ENCODE measurements at places on chromosomes 16 and 17.

- no peak for DNase-seq
Observed at GRCh38 chr17:62871291-62871690, 63.2 kb upstream of the MARCHF10 start.

DNA sequence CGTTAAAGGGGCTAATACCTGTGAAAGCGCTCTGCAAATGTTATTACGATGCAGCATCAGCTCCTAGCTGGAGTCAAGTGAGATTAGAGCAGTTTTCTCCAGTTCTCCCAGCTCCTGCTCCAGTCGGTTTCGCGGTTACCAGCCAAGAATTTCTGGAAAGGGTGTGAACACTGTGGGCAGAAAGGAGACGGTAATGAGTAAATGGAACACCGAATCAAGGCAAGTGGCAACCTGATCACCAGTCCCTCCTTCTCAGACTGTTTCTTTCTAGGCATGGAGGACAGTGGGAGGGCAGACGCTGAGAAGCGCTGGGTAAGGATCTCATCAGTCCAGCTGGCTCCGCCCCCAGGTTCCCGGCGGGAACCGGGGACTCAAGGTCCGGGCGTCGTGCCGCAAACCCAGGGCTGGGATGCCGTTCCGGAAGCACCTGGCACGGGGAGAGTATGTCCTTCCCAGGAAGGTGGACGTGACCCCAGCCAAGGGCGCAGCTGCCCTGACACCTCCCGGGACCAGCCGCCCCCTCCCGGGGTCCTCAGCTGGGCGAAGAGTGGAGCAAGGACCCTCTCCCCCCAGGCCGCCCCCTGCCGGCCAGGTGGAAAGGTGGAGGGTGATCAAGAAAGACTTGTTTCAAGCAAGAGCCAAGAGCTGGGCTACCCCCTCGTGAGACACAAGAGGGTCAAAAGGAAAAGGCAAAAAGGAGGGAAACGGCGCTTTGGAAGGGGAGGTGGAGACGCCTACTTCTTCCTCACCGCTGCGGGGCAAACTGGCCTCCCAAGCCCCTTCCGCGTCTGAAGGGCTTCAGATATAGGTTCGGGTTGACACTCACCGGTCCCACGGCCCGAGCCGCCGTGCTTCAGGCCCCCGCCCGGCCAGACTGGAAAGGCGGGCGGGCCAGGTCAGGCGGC is 481 bp downstream of the MYO19 start:
- peak; percentile 85 for DNase-seq

GRCh38 chr17:1089915-1090314 is 89.9 kb downstream of the ABR start:
- no peak for DNase-seq

GRCh38 chr17:5545051-5545987 is 39.0 kb downstream of the NLRP1 start:
- DNase-seq, result no peak

GRCh38 chr17:59804901-59805465 is 87.8 kb downstream of the TUBD1 start:
- DNase-seq, result no peak

- DNase-seq, result peak; percentile 42
Observed at GRCh38 chr17:50267074-50267841, 7.0 kb upstream of the TMEM92 start.

DNA sequence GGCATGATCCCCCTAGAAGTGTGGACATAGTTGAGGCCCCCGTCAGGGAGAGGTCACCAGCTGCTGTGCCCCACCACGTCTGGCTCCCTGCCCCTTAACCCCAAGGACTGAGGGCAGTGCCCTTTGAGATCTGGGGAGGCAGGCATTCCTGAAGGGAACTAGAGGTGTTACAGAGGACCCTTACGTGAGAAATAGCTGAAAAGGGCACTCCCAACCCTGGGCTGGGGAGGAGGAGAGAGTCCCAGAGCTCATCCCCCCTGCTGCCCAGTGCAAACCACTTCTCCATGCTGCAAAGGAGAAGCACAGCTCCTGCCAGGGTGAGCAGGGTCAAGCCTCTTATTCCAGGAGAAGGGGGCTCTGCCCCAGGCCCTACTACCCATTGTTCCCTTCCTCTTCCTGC is 10.3 kb upstream of the MINK1 start:
- no peak for DNase-seq

GRCh38 chr16:71172481-71173207 is 57.9 kb downstream of the HYDIN start:
- no peak for DNase-seq

- no peak for DNase-seq
Observed at GRCh38 chr16:24051125-24051524, 205.0 kb upstream of the CACNG3 start.

DNA sequence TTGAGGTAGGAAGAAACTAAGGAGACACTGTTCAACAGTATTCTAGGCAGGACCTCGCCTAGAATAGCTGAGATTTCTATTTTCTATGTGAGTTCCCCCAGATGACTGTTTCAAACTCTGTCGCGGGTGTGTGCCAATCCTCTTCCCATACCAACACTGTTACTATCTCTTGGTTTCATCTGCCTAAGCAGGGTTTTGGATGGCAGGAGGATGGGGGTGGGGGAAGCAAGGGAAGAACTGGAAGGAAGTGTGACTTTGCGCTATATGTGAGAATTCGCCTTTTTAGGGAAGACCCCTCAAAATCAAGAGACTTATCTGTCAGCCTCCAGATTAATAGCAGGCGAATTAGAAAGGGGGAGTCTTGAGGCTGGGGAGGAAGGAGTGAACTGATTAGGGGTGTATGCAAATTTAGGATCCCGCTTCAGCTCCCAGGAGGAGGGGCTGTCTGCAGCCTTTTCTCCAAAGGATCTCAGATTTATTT is 521 bp upstream of the G6PC3 start:
- DNase-seq, result peak; percentile 42

GRCh38 chr17:46167267-46167666 is 26.0 kb downstream of the KANSL1 start:
- no peak for DNase-seq

- peak; percentile 48 for DNase-seq
Observed at GRCh38 chr16:592518-593306, 2.8 kb downstream of the RAB40C start.

DNA sequence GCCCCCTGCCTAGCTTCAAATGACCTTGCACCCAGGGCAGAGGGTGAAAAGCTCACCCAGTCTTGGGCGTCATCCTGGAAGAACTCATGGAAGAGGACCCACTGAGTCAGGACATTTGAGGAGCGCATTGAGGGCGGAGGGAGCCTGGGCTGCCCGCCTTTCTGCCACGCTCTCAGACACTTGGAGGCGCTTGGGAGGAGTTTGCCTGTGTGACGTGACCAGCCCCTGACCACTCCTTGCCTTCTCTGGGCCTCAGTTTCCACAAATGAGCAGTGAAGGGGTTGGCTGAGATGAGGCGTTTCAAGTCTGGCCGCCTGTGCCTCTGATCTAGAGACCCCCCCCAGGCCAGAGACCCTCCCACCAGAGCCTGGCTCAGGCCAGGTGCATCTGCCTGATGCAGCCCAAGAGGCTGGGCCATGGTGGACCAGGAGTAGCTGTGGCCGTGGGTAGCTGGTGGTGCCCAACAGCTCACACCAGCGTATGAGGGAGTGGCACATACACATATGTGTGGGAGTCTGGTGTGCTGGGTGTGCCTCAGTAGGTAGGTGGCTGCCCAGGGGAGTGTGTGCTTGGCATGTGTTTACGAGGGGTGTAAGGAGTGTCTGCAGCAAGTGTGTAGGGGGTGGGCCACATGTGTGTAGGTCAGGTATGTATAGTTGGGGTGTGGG is 80.2 kb upstream of the TOB1 start:
- DNase-seq, result peak; percentile 56

DNA sequence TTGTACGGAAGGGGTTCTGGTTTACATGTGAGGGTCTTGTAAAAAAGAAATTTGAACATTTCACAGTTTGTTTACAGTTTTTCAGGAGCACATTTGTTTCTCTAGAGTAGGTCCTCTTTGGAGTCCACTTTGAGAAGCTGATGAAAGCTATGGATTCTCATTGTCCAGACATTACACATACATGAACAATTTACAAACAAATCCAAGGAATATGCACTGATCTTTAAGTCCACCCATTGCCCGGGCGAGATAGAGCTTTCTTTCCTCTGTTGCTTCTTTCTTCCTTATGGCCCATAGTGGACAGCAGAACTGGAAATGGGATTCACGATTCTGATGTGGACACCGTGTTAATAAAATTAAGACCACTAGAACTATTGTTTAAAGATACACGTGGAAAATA is 1.9 kb downstream of the DCAF7 start:
- DNase-seq, result no peak

GRCh38 chr16:50313596-50314478 is 47.5 kb downstream of the ADCY7 start:
- peak; percentile 82 for DNase-seq

- no peak for DNase-seq
Observed at GRCh38 chr17:77847221-77848085, 111.0 kb upstream of the TNRC6C start.

- peak; percentile 65 for DNase-seq
Observed at GRCh38 chr16:66342294-66342900, 24.1 kb upstream of the CDH5 start.

DNA sequence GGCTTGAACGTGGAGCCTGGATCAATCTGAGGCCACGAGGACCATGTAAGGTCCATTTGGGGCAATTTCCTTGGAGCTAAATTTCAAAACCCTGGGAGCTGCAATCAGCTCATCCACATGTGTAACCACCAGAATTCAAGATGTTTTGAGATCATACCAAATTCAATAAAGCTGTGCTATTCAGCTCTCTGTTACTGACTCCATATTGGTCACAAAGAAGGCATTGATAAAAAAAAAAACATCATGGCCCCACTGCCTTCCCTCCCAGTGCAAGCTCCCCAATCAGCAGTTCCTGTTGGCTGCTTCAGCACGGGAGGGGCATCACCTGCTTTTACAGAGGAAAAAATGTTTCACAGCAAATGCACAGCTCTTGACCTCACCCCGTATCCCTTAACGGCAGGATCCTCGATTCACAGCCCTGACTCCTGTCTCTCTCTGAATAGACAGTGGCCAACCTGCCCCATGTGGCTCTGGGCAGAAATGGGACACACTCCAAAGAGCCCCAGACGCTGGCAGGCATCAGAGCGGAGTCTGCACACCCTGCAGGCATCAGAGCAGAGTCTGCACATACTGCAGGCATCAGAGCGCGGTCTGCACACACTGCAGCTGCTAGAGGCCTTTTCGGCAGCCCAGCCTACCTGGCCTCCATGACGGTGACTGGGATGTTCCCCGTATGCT is 37.1 kb downstream of the FANCA start:
- DNase-seq, result no peak

DNA sequence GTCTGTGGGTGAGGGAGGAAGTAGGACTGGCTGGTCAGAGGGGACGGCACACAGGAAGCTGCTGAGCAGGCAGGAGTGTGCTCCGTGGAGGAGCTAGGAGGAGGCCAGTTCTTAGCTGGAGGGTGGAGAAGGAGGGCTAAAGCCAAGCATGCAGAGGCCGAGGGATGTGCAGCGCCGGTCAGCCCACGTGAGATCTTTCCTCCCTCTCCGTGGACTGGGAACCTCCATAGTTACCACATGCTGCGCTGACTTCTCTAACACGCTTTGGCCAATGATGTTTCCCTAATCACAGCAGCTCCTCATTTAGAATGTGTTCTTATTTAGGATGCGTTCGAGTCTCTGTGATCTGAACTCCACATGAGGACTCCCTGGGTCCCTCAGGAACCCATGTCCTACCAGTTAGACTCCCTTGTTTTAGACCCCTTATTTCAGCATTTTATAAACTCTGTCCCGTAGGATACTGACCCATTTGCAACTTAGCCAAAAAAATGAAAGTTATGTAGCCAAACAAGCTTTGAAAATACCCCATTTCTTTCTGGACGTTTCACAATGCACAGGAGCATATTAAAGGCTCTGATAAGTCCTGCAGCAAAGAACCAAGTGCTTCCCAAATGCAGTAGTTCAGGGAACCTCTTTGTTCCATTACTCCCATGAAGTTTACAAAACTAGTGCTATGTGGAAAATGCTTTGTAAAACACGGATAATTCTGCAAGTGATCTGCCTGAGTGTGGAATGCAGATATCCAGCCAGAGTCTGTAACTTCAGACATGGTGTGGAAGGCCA is 51.4 kb downstream of the IRF8 start:
- no peak for DNase-seq

GRCh38 chr17:79216826-79217225 is 142.2 kb downstream of the ENGASE start:
- no peak for DNase-seq
